ENCODE measurements at places on chromosomes 5 and 9. TPM values are rescaled to one million over a fixed set of nuclear protein-coding genes. Genes with fewer than 3 reads are reported as not detected.

Gene SMIM33
- 0.07 TPM for polyA plus RNA-seq

Gene IL9
- not detected for polyA plus RNA-seq

Gene PCAT7
- 0.50 TPM for polyA plus RNA-seq

Gene SOHLH1
- not detected for polyA plus RNA-seq

Gene GABRA6
- polyA plus RNA-seq = not detected

Gene FOXD4L6
- polyA plus RNA-seq = not detected

Gene NEUROG1
- not detected for polyA plus RNA-seq

Gene CYSRT1
- polyA plus RNA-seq = 2.7 TPM

Gene FEM1C
- polyA plus RNA-seq = 23.2 TPM

Gene TCF7
- 17.3 TPM for polyA plus RNA-seq

DNA sequence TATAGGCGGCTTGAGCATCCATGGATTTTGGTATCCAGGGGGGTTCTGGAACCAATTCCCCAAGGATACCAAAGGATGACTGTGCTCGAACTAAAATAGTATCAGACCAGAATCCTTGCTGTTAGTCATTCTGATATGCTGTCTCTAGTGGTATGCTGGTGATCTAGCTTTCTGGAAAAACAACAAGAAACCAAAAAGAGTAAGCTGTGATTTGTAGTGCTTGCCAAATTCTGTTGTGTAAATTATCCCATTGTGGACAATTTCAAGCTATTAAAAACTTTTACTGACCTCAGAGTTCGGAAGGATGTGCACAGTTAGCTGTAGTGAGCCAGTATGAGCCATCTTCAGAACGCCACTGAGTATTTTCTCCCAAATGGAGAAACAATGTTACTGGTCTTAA lies 99.0 kb upstream of the FBN2 start:
- DNase-seq = no peak

DNA sequence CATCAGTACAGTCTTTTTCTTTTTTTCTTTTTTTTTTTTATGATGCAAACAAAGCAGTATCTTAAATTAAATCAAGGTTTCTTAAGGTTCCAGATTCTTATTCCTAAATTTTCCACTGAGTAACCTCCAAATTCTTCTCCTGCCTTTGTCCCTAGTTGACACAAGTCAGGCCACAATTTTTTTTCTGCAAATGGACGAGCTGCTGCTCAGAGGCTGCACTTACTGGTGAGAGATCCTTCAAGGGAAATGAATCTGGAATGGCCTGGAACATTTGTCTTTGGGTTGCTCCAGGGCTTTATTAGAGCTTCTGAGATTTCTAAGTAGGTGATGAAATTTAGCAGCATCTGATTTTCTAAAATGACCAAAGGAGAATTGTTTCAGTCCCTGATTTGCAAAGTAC lies 39.3 kb downstream of the PIK3R1 start:
- DNase-seq = no peak

GRCh38 chr5:61004448-61004847 lies 59.4 kb downstream of the NDUFAF2 start:
- DNase-seq = no peak

DNA sequence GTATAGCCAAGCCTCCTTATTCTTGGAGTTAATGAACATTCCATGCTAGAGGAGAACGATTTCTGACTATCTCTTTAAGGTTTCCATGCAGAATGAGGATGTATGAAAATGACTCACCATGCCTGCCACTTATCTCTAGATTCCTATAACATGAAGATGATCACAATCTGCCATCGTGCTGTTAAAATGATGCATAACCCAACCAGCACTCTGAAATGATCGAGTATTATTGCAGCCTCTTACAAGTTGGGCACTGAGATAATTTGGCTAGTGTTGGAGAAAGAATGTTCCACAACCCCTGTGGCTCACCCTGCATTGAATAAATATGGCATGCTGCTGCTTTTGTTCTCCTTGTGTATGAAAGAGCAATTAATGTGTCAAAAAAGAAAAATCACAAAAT lies 1143.6 kb upstream of the WWC1 start:
- no peak for DNase-seq

DNA sequence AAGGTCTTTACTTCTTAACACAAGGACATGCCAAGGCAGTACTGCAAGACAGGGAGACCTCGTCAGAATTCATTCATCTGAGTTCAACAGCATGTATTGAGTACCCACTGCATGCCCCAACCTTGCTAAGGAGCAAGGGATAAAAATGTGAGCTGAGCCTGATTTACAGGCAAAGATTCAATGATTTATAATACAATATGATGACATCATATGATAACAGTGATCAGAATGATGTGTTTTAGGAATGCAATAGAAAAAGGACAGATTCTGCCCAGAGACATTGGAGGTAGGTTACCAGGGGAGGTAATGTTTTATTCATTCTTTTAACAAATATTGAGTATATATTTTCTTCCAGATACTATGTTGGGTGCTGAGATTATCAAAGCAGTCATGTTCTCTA lies 406.6 kb downstream of the ARHGEF28 start:
- no peak for DNase-seq

GRCh38 chr9:68947842-68948569 lies 65.9 kb downstream of the PRKACG start:
- no peak for DNase-seq

- DNase-seq = no peak
These were observed 81.2 kb downstream of the MRPS27 start for GRCh38 chr5:72238712-72239445.

DNA sequence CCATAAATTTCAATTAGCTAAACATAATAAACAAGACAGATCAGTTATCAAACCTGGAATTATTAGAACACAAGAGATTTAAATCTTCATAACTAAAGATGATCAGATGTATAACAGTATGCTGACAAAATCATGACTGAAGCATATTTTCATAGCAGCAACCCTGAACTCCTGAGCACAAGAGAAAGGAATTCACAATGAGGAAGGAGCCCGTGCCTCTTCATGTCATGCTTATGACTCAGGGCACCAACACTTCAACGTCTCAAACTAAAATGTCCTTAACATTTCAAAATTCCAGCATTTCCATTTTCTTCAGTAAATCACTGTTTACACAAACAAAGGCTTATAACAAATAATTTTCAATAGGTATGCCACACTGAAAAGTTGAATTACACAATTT lies 6.7 kb downstream of the AP3B1 start:
- DNase-seq = no peak

- no peak for DNase-seq
These were observed 1.5 kb downstream of the PIP5K1B start for GRCh38 chr9:68706363-68707201.

- DNase-seq = no peak
These were observed 138.8 kb upstream of the POC5 start for GRCh38 chr5:75856056-75856455.

GRCh38 chr9:124006448-124007361 lies 4.9 kb upstream of the LHX2 start:
- no peak for DNase-seq

- no peak for DNase-seq
These were observed 14.8 kb upstream of the CPLX2 start for GRCh38 chr5:175856408-175857100.

DNA sequence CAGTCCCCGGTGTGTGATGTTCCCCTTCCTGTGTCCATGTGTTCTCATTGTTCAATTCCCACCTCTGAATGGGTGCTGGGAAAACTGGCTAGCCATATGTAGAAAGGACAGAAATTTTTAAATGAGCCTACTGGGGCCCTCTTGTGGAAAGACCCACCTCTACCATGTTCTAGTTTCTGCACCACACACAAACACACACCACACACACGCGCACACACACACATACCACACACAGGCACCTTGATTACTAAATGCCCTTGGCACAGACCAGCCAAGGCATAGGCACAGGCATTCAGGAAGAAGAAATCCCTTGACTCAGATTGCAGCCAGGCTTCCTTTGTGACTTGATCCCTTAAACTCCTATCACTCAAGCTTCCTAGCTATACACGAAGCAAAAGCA lies 60.5 kb downstream of the SIL1 start:
- no peak for DNase-seq

- DNase-seq = no peak
These were observed 118.8 kb downstream of the MTX3 start for GRCh38 chr5:79872291-79872690.

GRCh38 chr5:94268226-94268625 lies 350.2 kb downstream of the KIAA0825 start:
- DNase-seq = no peak

DNA sequence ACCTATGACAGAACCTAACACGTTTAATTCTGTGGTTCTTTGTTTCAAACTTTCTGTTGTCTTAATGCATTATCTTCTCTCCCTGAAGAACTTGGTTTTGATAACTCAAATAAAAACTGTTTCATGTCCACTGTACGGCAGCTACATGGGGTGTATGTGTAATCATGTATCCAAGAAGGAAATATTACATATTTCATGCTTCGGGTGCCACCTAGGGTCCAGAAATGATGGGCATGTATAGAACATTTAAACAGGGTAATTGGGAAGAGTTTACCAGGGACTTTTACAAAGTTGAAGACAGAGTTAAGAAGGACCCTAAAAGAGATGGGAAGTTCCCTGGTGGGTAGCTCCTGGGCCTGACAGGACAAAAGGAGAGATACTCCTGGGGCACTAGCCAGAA lies 291.3 kb downstream of the FBXL7 start:
- DNase-seq = no peak

DNA sequence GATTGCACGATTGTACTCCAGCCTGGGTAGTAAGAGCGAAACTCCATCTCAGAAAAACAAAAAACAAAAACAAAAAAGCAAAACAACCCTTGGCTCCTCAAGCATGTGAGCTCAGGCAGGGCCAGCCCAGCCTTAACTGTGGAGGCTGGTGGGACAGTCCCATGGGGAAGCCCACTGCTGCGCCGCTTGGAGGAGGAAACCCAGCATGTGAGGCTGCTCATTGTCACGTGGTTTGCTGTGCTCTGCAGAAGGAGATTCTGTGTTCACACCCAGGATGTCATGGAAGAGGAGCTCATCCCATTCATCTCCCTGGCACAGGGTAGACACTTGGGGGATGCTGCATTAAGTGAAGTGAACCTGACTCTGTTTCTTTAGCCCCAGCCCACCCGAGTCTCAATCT lies 4.0 kb downstream of the ZBED3 start:
- no peak for DNase-seq

- DNase-seq = no peak
These were observed 67.8 kb downstream of the NRG2 start for GRCh38 chr5:139975306-139975705.
